ENCODE measurements at places on chromosomes 11 and 22.

- no peak for DNase-seq
Measured at GRCh38 chr22:42926104-42926503, 69.0 kb upstream of the ARFGAP3 start.

DNA sequence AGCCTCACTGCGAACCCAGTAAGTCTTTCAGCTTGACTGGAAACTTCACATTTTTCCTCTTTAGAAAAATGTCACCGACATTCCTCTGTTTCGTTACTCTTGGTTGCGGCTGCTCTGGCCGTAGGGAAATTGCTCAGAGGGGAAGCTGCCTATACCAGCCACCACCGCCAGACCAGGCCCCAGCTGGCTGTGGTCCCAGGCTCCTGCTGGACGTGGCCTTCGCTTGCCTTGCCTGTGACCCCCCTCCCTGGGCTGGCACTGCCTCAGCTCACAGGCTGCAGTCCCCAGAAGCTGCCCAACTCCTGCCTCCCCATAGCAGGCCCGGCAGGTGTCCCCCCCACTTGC, 197.8 kb downstream of the MN1 start:
- DNase-seq, result no peak

- no peak for DNase-seq
Measured at GRCh38 chr11:44760917-44761550, 34.3 kb downstream of the TSPAN18 start.

GRCh38 chr11:49851511-49851910, 100.7 kb upstream of the OR4C13 start:
- no peak for DNase-seq

DNA sequence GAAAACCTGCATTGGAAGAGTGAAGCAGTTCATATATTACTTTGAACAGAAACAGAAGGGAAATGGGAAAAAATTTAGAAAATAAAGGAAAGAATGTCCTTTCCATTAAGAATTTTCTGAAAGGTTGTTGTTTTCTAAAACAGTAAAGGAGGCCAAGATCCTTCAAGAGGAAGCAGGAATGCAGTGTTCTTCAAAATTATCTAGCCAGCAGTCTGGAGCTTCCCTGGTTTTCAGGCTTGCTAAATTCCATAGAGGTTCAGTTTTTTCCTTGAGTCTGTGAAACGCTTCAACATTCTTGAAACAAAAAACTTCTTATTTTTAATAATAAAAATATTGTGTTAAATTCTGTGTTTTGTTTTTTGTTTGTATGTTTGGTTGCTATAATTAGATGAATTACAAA, 189.0 kb upstream of the ANO3 start:
- DNase-seq, result no peak

DNA sequence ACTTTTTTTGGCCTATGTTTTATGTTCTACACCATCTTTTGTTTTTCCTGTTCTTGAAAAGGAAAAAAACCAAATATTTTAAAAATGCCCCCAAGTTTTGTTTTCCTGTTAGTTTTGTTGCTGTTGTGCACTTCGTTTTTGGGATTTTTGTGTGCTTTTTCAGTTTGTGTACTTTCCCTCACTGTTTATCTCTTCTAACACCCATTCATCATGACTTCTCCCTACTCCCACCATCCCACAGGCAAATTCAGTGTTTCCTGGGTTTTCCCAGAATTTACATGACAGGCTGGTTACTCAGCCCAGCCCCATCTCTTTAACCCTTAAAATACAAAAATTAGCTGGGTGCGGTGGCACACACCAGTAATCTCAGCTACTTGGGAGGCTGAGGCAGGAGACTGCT, 15.6 kb downstream of the TMEM123 start:
- no peak for DNase-seq

- no peak for DNase-seq
Measured at GRCh38 chr11:131027491-131027890, 111.2 kb upstream of the SNX19 start.

DNA sequence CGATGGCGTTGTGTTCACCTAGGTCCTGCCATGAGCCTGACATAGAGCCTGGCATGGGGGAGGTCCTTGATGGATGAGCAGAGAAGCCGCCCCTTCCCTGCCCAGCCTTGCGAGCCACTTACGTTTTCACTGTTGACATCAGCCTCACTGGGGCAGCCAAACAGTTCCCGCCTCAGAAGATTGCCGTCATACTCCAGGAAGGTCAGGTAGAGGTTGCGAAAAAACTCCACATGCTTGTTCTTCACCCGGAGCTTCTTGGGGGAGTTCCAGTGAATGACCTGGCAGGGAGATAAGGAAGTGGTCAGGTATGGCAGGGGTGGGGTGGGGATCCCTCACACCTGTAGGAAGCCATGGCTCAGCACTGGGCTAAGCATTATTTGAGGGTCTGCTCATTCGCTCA, 279.3 kb upstream of the SYN3 start:
- no peak for DNase-seq

All from stimulated activated naive CD8-positive, alpha-beta T cell treated with anti-CD3 and anti-CD28 coated beads, Interleukin-15, Interleukin-2, amounts not matched to agents 100 U/mL and 50 U/mL, for 24 hours (primary cell).